ENCODE measurements at places on chromosomes 7 and 10.

GRCh38 chr7:42673951-42674350 lies 237.9 kb downstream of the C7orf25 start:
- DNase-seq = no peak

- DNase-seq = no peak
Measured at GRCh38 chr7:36684954-36685353, 39.3 kb downstream of the AOAH start.

- no peak for DNase-seq
Measured at GRCh38 chr10:8088504-8088903, 34.0 kb downstream of the GATA3 start.

- no peak for DNase-seq
Measured at GRCh38 chr7:48901966-48902365, 22.4 kb upstream of the CDC14C start.

GRCh38 chr10:117754770-117755658 lies 212.5 kb downstream of the EMX2 start:
- no peak for DNase-seq

DNA sequence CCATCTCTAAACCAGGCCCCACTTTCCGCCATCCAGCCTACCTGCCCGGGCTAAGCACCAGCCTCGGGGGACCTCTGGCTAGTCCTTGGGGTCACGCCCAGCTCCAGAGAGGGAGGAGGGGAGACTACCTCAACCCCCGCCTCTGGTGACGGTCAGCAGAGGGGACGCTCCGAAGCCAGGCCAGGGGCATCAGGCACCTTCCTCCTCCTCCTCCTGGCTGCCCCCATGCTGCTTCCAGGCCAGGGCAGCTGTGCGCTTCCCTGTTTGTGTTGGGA lies 4.0 kb upstream of the SMARCD3 start:
- DNase-seq = no peak

- DNase-seq = no peak
Measured at GRCh38 chr7:50336894-50337703, 32.6 kb downstream of the IKZF1 start.

- no peak for DNase-seq
Measured at GRCh38 chr7:14226126-14226525, 236.7 kb upstream of the ETV1 start.

GRCh38 chr10:97355571-97355975 lies 21.0 kb upstream of the FRAT2 start:
- no peak for DNase-seq

DNA sequence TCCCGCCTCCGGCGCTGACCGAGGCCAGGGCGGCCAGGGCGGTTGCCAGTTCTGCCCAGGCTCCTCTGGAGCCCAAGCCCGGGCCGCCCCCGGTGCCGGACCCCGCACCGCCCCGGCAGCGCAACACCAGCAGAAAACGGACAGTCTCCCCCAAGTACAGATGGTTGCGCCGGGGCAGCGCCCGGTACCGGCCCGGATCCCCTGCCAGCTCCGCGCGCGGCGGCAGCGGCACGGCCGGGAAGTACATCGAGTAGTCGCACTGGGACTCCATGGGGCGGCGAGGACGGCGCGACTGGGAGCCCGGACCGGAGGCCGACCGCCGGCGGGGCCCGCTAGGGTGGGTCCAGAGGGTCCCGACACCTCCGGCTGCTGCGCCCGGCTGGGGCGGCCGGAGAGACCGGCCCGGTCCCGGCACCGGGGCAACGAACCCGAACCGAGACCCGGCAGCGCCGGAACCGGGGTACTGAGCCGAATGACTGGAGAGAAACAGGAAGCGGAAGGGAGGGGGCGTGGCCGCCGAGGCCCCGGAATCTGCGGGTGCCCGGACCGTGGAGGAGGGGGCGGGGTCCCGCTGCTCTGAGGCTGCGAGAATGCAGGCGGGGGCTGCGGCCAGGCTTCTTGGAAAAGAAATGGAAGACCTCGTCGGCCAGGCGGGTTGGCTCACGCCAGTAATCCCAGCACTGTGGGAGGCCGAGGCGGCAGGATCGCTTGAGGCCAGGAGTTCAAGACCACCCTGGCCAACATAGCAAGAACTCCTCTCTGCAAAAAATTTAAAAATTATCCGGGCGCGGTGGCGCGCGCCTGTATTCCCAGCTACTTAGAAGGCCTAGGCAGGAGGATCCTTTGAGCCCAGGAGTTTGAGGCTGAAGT lies at the start of gene TRAPPC14:
TRAPPC14 (minus strand) TSS at position 495 of the 870 bp plus-strand sequence; CDS start at position 271, 224 bp downstream.
- DNase-seq = peak; percentile 99

DNA sequence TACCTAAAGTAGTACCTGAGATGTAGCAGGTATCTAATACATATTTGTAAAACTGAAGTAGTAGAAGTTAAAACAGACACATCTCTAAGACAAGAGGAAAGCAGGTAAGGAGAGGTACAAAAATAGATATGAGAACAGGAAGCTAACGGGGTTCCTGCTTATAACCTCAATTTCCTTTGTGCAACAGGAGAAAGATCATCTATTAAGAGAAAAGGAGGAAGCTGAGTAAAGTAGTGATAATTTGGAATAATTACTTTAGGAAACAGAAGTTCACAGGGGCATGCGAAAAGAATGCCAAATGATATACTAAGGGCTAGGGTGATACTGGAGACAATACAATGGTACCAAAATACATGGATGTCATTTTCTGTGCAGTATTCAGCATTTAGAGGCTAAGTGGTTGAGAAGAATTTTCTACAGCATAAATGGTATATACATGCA lies 108.7 kb downstream of the NRBF2 start:
- no peak for DNase-seq

DNA sequence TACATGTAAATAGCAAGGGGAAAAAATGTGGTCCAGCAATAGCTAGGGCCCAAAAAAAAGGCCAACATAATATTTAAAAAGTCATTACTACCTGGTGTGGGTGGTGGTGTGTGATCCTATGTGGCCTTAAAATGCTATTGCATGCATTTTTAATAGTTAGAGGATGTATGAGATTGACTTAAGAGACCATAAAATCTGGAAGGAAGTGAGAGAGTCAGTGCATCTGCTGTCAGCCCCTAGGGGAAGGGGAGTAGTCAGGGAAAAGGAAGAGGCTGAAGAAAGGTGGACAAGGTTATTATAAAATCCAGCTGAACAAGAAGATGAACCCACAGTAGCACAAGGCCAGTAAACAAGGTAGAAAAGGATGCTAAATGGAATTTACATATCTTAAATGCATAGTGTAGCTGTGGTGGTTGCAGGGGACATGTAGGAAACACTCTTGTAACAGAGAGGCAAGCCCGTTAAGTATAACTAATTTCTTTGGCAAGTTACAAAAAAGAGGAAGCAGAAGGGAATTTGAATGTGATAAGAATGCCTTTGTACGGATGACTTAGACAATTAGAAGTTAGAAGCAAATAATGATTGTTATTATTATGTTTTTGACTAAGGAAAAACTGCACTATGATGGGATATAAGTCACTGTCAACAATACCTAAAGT lies 11.9 kb upstream of the NDUFA5 start:
- no peak for DNase-seq

- DNase-seq = no peak
Measured at GRCh38 chr10:49361178-49361554, 34.7 kb downstream of the DRGX start.

DNA sequence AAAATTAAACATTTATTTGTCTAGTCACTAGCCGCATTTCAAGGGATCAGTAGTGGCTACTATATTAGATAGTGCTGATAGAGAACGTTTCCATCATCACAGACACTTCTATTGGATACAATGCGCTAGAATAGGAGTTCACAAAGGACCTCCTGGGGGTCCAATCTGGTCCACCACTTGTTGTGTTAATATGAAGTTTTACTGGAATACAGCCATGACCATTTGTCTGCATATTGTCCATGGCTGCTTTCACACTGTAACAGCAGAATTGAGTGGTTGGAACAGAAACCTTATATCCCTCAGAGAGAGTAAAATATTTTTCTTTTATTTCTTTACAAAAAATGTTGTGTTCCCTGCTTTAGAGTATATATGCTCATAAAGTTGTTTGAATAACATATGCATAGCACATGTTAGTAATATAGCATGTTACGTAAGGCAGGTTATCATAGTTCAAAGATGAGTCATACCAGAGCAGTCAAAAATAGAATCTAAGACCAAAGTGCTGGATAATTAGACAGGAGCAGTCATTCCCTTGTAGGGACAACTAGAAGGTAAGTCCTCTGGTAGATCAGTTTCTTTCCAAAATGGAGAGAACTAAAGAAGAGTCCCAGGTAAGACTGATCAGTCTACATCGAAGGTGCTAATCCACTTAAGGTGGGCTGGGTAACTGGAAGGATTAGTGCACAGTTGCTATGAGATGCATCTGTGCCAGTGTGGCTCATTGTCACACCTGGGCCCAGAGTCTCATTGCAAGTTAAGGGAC lies 14.9 kb downstream of the BZW2 start:
- no peak for DNase-seq

DNA sequence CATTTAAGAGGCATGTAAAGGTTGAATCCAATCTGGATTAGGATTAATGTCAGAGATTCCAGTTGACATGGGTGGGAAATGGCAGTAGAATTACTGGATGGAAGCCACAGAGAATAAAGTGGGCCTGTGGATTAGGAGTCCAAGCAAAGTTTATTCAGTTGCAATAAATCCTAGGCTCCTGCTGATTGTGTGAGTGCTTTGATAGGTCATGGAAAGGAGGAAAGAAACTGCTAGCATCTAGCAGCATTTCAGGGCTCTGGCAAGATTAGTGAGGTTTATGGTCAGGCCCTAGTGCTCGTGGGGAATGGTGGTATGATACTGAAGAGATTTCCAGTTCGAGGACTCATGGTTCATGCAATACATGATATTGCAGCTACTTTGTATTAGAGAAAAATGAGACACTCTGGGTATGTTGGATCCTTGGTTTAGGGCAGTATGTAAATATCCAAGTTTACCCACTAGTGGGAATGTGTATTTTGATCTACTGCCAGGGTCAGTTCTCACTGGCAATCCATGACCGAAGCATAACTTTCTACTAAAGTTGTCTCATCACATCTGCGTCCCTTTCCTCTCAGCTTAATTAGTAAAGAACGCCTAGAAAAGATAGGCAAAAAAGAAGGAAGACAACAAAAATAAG lies 235.0 kb downstream of the SUGCT start:
- no peak for DNase-seq

DNA sequence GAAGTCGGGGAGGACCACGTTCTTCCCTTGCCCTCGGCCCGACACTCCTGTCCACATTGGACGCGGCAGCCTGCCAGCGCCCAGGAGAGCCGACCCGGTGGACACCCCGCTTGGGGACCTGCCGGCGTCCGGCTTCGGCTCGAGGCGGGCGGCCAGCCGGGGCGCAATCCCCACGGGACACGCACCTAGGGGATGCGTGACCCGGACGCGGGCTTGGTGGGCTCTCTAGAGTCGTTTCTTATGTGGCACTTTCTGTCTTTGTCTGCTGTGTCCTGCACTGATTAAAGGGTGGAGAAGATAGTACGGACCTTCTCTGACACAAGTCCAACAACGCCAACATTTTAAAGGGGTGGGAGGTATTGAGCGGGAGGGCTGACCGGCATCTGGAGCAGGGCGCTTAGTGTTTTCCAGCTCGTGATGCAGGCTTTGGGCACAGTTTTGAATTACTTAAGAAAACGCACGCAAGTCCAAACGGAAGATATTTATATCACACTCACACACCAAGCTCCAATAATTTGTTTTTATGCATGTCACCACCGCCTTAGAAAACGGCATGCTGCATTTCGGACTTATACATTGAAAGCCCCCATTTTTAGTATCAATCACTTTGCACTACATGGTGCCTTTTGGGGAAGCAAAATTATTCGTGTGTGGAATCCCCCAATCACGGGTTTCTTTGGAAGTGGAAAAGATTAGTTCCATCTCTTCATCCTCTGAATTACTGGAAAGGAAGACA lies 3.9 kb upstream of the SPAG6 start:
- DNase-seq = no peak

DNA sequence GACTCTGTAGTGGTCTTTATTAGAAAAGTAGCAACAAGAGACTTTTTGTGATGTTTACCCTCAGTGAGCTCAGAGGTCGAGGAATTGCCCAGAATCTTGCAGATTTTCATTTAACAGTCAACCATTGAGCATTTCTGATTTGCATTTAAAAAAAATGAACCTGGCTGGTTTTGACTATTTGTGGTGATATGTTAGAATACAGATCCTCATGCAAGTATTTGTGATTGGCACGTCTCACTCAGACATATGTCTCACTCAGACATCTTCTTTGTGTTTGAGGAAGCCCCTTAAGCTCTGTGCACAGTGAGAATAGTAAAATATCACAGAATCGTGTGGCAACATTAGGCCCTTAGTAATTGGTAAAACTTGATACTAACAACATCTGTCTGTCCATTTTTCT lies 113.2 kb downstream of the SND1 start:
- DNase-seq = no peak

DNA sequence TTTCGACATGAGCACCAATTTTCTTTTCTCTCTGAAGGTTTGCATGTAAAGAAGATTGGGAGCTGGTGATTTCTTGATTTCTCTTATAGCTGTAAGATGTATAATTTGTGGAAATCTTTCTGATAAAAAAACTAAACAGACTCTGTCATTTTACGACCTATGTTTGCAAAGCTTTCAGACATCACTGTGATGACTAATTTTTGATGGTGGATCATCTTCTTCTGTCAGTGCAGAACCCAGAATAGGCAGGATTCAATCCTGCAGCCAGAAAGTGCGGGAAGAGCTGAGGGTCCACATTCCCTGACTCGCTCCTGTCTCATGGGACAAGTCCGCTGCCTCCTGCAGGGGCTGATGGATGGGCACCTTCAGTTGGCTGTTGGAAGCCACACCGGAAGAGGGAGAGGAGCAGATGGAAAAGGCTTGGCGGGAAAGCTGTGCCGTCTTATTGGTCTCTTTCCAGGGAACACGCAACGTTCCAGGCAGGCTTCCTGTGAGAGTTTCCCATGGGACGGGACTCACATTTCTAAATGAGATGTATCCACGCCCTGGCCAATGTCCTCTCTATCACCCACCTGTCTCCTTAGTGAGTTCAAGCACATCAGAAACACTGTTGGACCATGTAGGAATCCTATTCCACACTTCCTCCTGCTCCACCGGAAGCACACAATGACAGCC lies 186.9 kb downstream of the PRPF18 start:
- DNase-seq = no peak

DNA sequence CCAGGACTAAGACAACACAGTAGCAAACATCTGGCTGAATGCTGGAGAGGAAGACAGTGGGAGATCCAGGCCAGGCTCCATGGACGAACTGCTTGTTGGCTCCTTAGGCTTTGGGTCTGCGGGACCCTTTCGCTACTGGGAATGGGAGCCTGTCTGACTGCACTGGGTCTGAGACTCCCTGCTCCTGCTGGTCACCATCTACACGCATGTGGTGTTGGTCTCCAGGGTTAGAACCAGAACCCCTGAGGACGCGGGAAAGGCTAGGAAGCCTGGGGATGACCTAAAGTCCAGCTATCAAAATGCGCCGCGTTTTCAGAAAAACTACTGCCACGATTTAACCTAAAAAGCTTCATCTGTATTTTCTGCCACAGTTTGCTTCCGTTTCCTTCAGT lies 817 bp upstream of the DNAJB6 start:
- no peak for DNase-seq

DNA sequence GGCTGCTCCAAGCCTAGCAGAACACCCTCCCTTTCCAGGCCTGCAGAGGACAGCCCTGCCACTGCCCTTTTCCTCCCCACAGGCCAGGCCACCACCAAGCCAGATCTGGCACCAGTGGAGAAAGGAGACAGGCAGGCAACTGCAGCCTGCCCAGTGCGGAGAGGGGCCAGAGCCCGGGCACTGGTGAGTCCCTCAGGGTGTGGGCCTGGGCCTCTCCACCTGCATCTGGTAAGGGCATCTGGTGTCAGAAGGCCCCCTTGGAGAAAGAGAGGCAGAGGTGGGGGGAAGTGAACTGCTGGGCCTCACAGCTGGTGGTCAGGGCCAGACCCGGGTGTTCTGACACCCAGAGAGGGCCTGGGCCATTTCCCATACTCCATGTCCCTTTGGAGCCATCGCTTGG lies 27.9 kb downstream of the ZNF783 start:
- no peak for DNase-seq
